ENCODE measurements at places on chromosomes 5 and 9.

DNA sequence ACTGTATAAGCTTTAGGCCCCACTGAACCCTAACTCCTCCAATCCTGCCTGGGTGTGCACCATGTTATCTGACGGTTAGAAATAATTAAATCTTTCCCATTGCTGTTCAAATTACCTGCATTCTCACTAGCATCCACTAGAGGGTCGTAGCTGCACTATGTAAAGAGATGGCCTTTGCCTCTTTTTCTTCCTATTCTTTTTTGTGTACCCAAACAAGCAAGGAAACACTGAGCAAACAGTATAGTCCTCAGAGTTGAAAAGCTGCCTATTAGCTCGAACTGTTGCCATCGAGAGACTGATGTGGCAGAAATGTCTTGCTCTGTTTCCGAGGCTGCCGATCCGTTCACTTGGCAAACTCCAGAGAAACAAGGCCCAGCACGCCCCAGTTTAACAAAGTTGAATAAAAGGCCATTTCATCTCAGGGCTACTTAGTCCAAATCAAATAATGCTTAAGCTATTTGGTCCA, 163.8 kb upstream of the TRPM3 start:
- DNase-seq = peak; percentile 67

DNA sequence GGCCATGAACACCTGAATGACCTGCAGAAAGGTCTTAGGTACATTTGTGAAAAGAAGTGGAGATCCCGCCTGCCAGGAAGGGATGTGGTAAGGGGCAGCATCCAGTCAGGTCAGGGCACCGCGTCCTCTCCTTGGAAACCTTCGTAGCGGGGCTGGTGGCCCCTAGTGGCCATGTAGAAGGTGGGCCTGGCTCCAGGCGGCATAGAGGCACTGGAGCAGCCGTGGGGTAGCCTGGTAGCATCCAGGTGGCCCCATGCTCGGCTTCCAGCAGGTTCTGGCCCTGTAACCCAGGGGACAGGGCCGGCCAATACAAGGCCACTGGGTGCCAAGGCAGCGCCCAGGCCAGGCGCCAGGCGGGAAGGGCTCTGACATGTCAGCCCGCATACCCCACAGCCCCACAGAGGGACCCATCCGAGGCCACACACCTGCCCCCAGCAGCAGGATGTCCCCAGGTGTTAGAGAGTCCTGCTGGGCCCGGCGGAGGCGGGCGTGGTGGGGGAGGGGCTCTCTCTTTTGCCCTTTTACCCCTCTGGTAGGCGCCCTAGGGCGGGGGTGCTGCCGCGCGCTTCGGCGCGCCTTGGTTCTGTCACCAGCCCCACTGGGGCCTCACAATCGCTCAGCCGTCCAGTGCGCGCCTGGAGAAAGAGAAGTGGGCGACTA, 58.3 kb upstream of the SPATA31E1 start:
- DNase-seq = no peak

- no peak for DNase-seq
Observed at GRCh38 chr5:16937503-16938161, 1.5 kb upstream of the MYO10 start.

DNA sequence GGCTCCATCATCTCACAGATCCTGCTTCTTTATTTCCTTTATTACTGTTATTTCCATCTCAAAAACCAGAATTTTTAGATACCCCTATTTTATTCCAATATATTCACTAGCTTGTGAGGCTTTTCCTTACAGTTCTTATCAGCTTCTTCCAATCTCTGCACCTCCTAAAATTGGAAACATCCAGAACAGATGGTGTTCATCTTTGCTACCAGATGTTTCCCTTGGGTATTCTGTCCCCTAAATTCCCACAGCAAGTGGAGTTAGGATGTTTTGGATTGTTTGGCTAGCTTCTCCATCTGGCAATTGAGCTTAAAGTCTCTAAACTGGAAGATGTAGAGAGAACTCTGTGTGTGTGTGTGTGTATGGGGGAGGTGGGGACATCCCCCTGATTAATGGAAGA, 580.4 kb downstream of the DTWD2 start:
- DNase-seq = no peak

DNA sequence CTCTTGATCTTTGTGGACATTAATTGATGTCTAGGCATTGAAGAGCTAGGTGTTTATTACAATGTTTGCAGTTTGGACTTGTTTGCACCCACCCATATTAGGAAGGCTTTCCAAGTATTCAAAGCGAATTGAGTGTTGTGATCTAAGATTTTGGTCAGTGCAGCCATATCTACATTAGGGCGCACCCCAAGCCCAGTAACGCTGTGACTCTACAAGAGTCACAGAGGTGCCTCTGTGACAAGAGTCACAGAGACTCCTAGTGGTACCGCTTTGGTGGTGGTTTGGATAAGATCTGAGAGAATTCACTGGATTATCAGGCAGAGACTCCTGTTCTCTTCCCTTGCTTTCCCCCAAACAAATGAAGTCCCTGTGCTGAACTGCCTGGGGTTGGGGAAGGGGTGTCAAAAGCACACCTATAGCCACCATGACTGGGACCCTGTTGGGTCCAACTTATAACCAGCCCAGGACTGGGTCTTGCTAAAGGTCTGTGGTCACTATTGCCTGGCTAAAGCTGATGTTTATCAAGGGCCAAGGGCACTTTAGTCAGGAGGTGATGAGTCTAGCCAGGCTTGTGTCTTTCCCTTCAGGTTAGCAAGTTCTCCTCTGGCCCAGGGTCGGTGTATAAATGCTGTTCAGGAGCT, 114.1 kb upstream of the RIOK2 start:
- DNase-seq = peak; percentile 28

DNA sequence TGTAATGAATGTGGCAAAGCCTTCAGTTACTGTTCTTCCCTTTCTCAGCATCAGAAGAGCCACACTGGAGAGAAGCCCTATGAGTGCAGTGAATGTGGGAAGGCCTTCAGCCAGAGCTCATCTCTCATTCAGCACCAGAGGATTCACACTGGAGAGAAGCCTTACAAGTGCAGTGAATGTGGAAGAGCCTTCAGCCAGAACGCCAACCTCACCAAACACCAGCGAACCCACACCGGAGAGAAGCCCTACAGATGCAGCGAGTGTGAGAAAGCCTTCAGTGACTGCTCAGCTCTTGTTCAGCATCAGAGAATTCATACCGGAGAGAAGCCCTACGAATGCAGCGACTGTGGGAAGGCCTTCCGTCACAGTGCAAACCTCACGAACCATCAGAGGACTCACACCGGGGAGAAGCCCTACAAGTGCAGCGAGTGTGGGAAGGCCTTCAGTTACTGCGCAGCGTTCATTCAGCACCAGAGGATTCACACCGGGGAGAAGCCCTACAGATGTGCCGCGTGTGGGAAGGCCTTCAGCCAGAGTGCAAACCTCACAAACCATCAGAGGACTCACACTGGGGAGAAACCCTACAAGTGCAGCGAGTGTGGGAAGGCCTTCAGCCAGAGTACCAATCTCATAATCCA, 6.8 kb downstream of the RPL12 start:
- no peak for DNase-seq

- no peak for DNase-seq
Observed at GRCh38 chr9:25830381-25830780, 152.1 kb upstream of the TUSC1 start.
